T-helper 1 cell (primary cell): ENCODE measurements at places on chromosomes 1 and 21.

DNA sequence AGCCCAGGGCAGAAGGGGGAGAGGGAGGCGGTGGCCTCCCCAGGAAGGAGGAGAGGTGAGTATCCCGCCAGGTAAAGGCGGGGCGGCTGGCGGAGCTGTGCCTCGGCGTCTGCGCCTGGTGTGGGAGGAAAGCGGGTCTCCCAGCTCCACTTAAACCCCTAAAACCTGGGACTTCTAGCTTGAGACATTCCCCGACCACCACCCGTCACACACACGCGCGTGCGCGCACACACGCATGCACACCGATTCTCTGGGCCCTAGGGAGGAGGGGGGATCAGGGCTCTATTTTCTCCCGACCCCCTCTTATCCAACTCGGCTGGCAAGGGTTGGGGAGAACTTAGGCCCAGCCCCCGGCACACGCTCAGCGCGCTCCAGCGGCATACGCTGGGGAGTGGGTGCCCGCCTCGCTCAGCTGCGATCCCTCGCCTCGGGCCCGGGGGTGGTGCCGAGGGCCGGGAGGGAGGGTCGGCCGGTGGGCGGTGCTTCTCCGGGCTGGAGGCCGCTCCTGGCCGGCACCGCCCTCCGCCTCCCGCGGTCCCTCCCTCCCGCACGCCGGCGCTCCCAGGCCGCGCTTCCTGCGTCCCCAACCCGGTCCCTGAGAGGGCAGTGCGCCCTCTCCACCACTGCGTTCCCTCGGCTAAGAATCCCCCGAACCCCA is at the start of gene TMEM51:
Gene TMEM51 (plus strand): TSS at position 564 of the 658 bp plus-strand sequence. CDS start 61,341 bp downstream, outside the sequence.
- DNase-seq = no peak

DNA sequence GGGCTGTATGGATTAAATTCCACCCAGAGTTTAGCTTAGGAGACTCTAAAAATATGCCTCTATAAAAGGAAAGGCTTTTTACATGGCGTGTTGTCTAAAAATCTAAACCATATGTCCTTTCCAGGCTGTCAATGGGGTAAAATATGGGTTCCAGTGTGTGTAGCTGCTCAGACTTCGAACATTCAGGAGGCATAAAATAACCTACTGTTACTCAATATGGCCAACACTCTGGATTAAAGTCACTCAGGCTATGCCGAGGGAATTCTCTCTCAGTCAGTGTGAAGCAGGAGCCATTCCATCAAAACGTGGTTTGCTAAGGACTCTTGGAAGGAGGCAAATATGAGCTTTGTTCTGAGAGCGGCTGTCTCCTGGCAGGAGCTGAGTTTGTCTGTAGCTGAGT is 135.3 kb downstream of the RUNX1 start:
- DNase-seq = no peak

- DNase-seq = no peak
These were observed 67.6 kb downstream of the ALPL start for GRCh38 chr1:21576798-21577187.

- DNase-seq = no peak
These were observed 322.8 kb downstream of the TGFB2 start for GRCh38 chr1:218667781-218668516.

DNA sequence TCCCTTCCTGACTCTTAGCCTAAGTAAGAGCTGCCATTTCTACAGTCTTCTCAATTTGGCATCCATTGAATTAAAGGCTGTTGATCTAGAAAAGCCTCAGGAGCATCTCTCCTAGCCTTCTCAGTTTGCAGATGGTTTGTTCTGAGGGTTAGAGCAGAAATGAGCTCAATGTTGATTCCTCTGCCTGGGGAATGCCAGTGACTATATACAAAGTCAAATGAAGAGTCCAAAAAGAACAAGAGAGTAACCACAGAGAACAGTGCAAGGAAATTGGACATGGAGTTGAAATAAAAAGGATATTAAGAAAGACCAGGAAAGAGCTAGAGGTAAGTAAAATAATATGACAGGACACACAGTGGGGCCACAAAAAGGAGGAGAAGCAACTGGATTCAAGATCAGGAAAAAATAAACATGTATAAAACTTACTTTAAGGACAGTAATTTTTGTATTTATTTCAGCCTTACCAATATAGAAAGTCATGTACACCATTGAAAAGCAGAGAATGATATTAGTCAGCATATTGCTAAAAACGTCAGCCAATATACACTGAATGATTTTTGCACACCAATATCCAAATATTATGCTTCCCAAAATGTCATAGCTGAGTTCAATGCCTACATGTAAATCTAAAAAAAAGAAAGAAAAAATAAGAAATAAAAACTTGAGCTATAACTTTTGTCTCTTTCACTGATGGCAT is 21.3 kb downstream of the SLC9C2 start:
- no peak for DNase-seq

- DNase-seq = no peak
These were observed 36.7 kb upstream of the KIRREL1 start for GRCh38 chr1:157956732-157957131.
